ENCODE measurements at places on chromosomes 5 and 9.

GRCh38 chr9:104177003-104177611, 83.0 kb downstream of the SMC2 start:
- DNase-seq, result no peak

- DNase-seq, result no peak
Measured at GRCh38 chr5:118789366-118789765, 199.0 kb downstream of the DTWD2 start.

- DNase-seq, result no peak
Measured at GRCh38 chr5:66241136-66241825, 97.2 kb downstream of the SREK1 start.

- no peak for DNase-seq
Measured at GRCh38 chr5:80346055-80346454, 26.3 kb downstream of the SPZ1 start.

- DNase-seq, result no peak
Measured at GRCh38 chr9:15304632-15305031, 2.4 kb downstream of the TTC39B start.

DNA sequence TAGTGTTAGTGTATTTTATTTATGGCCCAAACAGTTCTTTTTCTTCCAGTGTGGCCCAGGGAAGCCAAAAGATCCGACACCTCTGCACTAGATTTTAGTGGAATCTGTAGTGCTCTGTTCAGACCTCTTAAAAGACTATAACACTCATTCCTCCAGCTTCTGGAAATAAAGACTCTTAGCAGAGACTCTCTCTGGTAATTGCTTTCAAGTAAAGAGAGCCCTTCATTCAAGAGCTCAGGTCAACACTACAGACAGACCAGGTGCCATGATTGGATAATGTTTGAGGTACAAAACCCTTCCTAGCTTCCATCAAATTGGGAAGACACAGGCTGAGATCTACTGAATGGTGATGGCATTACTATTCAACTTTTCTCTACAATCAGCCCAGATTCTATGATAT, 255.8 kb downstream of the PRDM9 start:
- no peak for DNase-seq

- DNase-seq, result no peak
Measured at GRCh38 chr5:35830587-35830986, 26.1 kb upstream of the IL7R start.

All from brain (organoid and tissue), 16 donors.